IMR-90 (cell line): ENCODE measurements at places on chromosomes 1 and 21. TPM values are rescaled to one million over a fixed set of nuclear protein-coding genes. Genes with fewer than 3 reads are reported as not detected.

DNA sequence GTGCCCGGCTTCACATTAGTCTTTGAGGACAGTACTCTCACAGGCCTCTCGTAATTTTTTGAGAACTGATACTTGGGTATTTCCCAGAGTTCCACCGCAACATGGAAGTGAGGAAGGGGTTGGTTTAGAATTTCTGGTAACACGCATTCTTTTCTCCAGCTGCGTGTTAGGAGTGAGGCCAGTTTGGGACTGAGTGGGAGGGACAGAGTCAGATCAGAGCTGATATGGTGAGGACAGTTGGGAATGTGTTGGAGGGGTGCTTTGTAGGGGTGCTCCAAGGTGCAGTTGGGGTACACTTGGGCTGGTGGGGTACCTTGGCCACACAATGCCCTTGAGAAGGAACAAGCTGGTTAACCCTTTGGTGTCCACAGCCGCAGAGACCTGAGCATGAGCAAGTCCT lies 6.7 kb downstream of the FBXO6 start:
- no peak for DNase-seq

GRCh38 chr21:24995216-24995615 lies 612.1 kb downstream of the MRPL39 start:
- no peak for DNase-seq

DNA sequence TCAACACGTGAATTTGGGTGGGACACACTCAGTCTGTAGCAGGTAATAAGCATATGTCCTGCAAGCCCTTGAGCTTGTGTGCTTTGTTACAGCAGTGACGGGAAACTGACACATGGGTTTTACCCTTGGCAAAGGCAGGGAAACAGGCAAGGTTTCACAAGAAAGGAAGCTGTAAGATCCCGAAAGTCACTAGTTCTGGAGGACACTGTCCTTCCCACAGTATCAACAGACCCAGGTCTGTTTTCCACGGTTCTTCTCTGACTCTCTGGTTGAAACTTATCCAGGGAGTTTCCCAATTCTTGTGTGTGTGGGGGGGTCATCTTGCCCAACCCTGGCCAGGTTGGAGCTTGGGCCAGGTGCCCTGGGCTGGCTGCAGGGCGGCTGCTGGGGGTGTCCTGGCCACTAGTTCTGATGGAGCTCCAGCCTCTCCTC lies 29.3 kb upstream of the ZBTB21 start:
- DNase-seq = peak; percentile 85

- no peak for DNase-seq
Observed at GRCh38 chr1:106055855-106056254, 1000.6 kb upstream of the PRMT6 start.

DNA sequence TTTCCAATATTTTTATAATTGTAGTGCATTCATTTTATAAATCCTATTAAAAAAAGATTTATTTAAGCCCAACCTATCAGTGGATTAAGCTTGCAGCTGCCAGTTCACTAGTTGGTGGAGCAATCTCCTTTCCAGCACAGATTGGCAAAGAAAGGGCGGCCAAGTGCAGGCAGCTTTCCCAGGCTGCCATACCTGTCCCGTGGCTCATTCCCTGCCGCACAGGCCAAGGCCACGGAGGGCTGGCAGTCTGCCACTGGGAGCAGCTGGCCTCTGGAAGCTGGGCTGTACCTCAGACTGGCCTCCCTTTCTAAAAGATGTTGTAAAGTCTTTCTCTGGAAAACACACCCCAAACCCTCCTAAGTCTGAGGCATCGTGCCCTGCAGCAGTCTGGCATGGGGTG lies 74.2 kb downstream of the SIM2 start:
- DNase-seq = peak; percentile 89

- no peak for DNase-seq
Observed at GRCh38 chr1:34822202-34822601, 29.4 kb downstream of the GJA4 start.

GRCh38 chr21:35732788-35733187 lies 327.5 kb downstream of the SETD4 start:
- no peak for DNase-seq

NOTCH2 gene
- 37.4 and 40.4 TPM in 2 replicates for polyA plus RNA-seq

SDE2 gene
- 7.2 and 8.5 TPM in 2 replicates for polyA plus RNA-seq

OLFM3 gene
- not detected in 2 replicates for polyA plus RNA-seq

TTC13 gene
- 6.0 and 6.1 TPM in 2 replicates for polyA plus RNA-seq
